ENCODE measurements at places on chromosomes 4 and X.

DNA sequence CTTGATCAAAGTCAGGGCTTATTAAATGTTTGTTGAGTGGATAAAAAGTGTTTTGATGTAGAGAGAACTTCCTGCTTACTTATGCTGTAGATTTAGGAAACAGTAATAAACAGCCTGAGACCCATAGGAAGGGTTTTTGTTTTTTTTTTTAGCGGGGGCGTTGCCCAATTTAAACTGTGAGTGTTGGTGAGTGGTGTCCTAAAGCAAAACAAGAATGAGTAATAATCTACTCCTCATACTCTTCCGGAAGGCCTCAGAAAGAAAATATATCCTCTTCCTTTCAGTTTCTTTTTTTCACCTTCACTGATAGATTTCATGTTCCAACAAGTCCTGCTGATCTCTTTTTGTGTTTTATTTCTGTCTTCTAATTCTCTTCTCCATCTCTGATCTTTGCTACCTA lies 104.4 kb upstream of the SCML1 start:
- peak; percentile 7 for DNase-seq

GRCh38 chrX:24760363-24761000 lies 66.8 kb downstream of the POLA1 start:
- DNase-seq: no peak

DNA sequence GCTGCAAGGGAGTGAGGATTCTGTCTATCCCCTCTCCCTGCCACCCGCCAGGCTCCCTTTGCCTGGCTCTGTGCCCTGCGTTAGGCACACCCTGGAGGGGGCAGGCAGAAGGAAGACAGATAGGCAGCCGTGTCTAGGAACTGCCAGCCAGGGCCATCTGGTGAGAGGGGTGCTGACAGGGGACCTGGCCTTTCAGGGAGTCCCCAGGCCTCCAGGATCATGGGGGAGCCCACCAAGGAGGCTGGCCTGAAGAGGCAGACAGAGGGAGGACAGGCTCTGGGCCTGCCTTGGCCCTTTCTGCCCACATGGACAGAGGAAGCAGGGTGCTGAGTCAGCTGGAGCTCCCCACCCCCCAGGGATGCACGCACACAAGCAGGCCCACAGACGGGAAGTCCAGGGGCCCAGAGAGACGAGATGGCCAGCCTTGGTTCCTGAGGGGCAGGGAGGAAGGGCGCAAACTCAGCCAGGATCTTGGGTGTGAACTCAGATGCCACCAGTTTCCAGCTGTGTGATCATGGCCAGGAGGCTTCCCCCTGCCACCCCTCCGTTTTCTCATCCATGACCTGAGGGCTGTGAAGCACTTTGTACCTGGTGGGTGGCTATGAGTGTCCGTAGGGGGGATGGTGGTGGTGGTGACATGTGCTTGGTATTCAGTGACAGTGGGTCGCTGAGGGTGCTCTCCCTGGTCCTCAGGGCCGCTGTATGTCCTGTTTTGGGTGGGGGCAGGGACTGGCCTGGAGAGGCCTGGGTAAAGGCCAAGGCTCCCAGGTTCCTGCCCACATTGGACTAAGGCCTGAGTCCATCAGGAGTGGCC lies 1.8 kb downstream of the SH3BP2 start:
- no peak for DNase-seq

DNA sequence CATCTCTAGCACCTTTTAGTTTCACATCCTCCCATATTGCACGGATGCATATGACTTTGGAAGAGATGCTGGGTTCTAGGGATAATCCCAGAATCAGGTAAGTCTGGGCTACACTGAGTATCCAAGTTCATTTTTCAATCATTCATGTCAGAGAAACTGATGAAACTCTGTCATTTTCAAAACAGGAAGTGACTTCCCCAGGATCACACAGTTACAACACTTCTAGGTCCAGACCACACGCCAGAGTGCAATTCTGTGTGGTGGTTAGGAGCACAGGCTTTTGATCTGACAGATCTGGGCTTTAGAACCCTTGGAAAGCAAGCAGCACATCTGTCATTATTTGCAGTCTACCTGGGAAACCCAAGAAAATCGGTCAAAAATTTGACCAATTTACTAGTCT lies 52.1 kb upstream of the CDKN2AIP start:
- DNase-seq: no peak

DNA sequence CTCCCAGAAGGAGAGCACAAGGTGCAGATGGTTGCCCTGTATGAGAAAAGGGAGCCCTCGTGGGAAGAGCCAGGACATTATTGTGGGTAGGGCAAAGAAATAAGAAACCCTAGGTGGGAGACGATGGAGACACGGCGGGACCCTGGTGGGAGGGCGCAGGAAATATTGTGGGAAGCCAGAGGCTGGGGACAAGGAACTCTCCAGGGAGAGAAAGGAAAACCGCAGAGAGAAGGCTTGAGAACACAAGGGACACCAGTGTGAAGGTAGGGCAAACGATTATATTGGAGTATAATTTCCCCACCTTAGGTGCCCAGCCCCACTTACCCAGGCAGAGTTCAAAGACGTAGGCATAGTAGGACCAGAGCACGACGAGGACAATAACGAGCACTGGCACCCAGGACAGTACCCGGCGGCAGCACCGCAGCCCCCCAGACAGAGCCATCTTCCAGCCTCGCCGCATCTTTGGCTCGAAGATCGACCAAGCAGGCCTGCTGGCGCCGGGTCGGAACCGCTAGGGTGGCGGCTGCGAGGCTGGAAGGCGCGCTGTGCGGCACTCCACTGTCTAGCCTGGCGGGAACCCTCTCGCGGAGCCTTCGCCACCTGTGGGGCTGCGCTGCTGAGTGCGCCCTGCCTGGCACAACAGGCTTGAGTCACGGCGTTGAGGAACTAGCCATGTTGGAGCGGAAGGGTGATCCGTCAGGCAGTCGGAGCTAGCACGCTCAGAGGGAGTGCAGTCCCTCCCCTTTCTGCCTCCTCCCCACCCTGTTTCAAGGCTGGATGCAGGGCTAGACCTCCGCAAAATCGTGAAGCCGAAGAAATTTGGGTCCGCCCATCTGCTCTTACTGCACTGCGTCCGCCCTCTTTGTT lies at the start of gene ZDHHC15:
ZDHHC15 (minus strand) TSS at position 473 of the 867 bp plus-strand sequence; CDS start at position 460, 13 bp downstream.
- peak; percentile 27 for DNase-seq

DNA sequence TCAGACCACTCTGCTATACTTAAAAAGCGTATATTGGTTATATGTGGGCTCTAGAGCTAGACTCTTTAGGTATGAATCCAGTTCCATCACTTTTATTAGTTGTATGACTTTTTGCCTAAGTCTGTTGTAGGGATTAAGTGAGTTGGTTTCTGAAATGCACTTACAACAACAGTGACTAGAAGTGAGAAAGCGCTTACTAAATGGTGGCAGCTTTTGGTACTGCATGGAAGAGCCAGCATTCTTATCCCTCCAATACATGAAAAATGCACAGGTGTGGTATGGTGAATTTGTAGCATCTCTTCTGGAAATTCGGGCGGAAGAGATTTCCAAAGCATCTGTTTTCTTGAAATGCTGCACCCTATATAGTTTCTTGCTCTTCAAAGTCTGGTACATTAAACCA lies 117.1 kb downstream of the SPANXA1 start:
- no peak for DNase-seq

DNA sequence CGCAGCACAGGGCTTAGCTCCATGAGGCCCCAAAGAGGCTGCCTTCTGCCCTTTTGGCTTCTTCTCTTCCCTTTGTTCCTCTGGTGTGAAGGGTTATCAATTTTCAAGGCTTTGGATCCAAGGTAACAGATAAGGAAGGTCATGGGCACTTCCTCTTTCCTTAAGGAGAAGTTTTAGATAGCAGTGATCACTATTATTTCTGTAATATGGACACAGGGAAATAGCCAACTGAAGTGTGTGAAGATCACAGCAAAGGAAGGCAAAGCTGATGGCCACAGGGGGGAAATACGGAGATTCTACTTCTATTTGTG lies 366.8 kb downstream of the UNC5C start:
- no peak for DNase-seq

DNA sequence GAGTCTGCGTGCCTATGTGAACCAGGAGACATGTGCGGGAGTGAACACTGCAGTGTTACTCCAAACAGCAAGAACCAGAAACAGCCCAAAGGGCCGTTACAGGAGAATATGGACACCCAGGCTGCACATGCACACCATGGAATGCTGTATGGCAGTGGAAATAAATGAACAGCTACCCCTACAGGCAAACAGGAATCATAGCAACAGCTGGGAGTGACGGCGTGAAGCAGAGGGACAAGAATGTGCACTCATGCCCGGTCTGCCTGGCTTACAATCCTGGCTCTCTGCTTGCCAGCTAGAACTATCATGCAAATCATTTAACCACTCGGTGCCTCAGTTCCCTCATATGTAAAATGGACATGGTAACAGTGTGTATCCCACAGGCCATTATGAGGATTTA lies 16.6 kb downstream of the GPKOW start:
- peak; percentile 19 for DNase-seq

DNA sequence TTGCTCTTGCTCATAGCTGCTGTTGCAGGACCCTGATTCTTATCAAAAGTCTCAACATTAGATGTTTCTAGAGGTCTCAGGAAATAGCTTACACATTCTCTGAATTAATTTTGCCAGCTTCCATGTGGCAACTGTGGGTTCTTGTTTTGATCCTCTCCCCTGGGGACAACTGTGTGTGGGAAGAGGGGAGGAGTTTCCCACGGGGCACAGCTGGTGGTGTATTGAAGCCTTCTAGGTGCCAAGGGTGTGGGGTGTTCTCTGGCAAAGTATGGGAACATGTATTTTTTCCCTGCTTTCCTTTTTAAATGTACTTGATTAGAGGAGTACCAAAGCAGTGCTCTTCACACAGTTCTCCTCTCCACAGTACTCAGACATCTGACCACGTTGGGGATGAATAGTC lies 212.7 kb downstream of the RPA4 start:
- no peak for DNase-seq

GRCh38 chr4:123777373-123777772 lies 380.8 kb downstream of the SPRY1 start:
- DNase-seq: no peak

- DNase-seq: no peak
These were observed 58.9 kb downstream of the HAUS3 start for GRCh38 chr4:2182994-2183393.

GRCh38 chrX:113802837-113803236 lies 781.0 kb upstream of the HTR2C start:
- no peak for DNase-seq

DNA sequence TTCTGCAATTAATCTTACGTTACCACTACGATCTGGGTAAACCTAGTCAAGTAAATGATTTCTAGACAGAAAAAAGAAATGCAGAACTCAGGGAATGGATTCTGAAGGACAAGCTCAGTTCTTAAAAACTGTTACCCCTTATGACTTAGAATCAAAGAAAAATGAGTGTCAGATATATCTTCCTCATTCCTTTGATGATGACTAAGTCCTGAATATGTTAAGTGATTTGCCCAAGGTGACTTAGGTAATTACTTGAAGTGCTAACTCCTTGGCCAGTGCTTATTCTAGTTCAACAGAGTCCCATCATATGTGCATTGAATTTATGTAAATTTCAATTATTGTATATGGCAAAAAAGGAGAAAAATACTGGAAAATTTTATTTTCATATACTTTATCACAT lies 92.5 kb downstream of the PPEF1 start:
- no peak for DNase-seq

- no peak for DNase-seq
These were observed 291.9 kb upstream of the VCX3A start for GRCh38 chrX:6826856-6827255.

DNA sequence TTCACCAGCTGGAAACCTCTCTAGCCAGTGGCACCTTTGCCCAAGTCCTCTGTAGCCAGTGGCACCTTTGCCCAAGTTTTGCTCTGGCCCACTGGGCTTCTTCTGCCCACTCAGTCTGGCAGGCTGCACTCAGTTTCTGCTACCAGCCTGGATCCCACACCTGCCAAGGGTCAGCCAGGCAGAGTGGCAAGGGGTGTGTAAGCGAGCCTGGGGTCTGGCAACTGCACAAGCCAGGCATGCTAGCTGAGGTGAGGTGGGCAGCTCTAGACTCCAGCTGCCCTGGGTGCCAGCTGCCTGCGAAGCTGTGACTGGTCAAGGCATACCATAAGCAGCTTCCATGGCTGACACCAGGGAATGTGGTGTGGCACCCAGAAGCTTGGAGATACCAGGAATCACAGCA lies 233.1 kb upstream of the DKK2 start:
- no peak for DNase-seq

DNA sequence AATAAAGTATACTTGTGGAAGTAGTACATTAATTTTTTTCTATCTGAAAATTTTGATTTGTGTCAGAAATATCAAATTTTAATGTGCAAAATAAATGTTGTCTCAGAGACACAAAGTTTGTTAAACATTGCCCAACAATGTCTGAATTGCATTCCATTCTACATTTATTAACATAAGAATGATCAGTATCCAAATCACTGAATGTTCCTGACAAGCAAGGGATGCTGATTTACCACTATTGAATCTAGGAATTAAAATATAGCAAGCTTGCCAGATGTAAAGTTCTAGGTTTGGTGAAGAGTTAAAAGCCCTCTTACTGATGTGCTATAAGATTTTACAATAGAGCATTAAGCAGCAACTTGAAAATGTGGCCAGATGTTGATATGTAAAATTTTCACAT lies 489.2 kb upstream of the CTSO start:
- no peak for DNase-seq

DNA sequence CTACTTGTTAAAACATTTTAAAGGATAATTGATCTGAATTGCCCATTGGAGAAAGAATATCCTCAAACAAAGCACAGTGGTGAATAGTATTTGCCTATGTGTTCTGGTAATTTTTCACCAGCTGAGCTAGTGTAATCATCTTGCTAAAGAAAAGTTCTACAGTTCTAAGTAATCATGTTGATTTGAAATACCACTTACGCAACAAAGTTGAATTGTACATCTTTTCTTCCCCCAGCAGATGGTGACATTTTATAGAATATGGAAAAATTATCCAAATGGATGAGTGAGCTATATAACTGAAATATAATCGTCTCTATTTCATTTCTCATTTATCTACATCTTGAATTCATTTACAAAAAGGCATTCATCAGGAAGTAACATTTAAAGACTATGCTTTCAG lies 9.7 kb upstream of the ZNF674 start:
- DNase-seq: peak; percentile 16

DNA sequence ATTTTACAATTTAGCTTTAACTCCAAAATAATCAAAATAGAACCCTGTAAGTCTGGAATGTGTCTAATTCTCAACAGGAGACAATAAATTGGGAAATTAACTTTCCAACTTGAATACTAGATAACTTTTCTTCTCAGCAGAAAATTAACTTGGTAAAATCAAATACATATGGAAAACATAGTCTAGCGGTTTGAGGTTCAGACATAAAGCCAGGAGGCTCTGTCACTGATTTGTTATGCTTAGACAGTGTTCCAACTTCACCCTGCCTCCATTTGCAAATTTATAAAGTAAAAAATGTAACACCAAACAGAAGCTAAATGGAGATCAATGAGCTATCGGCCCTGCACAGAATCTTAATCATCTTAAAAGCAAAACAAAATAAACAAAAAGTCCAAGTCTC lies 46.3 kb downstream of the TBCK start:
- no peak for DNase-seq

DNA sequence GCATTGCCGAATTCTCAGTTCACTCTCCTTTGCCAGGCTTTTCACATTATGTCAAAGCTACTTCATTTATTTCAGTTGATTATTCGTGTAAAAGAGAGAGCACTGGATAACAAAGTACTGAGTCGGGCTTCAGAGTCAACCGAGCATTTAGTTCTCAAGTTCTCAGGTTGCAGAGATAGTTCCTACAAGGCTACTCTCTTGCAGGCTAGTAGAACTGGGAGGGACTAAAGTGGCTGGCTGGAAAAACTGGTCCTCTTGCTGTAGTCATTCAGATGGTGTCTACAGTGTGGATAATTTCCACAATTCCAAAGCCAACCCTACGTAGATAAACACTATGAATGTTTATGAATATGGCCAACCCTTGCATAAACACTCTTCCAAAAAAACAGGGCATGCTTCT lies 4.6 kb upstream of the CCNG2 start:
- DNase-seq: no peak

Measured in CD4-positive, alpha-beta T cell treated with Interleukin-10 for 1 hour (primary cell).